HCT116 (cell line): ENCODE measurements at places on chromosomes 2 and 18. TPM values are rescaled to one million over a fixed set of nuclear protein-coding genes. Genes with fewer than 3 reads are reported as not detected.

DNA sequence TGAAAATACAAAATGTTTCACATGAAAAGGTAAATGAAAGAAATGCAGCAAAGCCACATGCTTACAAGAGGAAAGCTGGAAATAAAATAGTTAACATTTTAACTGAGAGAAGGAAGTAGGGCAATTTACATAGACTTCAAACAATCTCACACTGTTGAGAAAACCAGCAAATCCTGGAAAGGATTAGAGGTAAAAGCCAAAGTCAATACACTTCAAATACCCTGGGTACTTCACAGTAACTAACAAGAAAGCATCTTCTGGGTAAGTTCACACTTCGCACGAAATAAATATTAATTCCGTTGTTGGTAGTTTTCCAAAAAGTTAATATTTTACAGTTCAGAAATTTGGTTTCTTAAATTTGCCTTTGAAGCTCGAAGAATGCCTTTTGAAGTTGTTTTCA lies 3.5 kb upstream of the ERICH2 start:
- no peak for DNase-seq

- DNase-seq, result no peak
These were observed 82.2 kb upstream of the DOCK10 start for GRCh38 chr2:225124311-225125017.

- no peak for DNase-seq
These were observed 1412.0 kb upstream of the ZEB2 start for GRCh38 chr2:145931781-145932395.

- DNase-seq, result no peak
These were observed 292.6 kb downstream of the SETBP1 start for GRCh38 chr18:44973282-44973681.

DNA sequence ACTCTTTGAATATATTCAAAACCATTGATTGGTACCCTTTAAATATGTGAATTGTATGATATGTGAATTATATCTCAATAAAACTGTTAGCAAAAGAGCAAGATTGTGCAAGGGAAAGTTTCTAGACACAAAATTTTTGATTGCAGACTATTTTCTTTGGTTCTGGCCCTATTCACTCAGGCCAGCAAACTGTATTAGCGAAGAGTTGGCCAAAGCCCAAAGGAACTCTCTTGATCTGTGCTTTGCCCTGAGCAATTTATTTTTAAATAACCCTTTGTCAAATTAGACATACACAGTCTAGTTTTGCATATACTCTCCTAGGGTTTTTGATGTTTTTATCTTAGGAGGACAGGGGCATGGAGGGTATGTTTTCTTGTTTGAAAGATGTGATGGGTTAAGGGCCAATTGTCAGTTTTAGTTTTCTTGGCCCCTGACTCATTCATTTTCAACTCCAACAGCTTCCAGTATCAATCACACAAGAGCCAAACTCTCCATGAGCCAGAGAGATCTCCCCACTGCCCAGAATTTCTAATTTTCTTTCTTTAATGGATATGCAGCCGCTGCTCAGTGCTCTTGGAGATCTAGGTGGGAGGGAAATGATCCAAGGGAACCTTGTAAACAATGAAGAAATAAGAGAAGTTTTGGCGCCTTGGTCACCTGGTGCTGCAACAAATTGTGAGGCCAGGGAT lies 231.5 kb downstream of the SRBD1 start:
- DNase-seq, result no peak

DNA sequence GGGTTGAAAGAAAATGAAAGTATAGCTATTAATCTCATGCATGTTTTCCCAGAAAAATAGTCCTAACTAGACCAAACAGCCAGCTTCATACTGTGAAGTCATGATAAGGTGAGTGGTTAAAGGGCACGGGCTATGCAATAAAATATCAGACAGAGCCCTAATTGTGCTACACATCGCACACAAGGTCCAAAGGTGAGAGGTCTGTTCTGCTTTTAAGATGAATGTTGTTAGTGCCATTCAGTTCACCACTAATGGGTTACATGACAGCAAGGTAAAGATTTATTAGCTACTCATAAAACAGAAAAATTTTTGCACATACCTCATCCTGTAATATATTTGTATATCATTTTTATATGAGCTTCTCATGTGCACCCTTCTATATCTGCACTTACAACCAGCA lies 105.0 kb upstream of the STK17B start:
- no peak for DNase-seq

GRCh38 chr2:12711339-12711738 lies 5.4 kb upstream of the TRIB2 start:
- DNase-seq, result no peak

- DNase-seq, result no peak
These were observed 90.3 kb upstream of the TMEM17 start for GRCh38 chr2:62596061-62596921.

DNA sequence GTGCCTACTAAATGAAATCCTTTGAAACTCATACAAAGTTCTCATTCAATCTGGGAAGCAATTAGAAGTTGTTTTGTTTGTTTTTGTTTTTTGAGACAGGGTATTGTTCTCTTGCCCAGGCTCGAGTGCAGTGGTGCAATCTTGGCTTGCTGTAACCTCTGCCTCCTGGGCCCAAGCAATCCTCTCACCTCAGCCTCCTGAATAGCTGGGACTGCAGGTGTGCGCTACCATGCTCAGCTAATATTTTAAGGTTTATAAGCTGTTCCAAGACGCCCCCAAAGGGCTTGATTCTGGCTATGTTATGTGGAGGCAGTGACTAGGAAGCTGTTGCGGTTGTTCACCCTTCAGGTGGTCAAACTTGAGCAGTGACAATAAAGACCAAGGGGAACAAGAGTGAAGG lies 48.5 kb downstream of the NAB1 start:
- DNase-seq, result no peak

- no peak for DNase-seq
These were observed 22.4 kb downstream of the RRM2 start for GRCh38 chr2:10144771-10145518.

- DNase-seq, result no peak
These were observed 246.0 kb downstream of the PARD3B start for GRCh38 chr2:204791230-204791629.

DNA sequence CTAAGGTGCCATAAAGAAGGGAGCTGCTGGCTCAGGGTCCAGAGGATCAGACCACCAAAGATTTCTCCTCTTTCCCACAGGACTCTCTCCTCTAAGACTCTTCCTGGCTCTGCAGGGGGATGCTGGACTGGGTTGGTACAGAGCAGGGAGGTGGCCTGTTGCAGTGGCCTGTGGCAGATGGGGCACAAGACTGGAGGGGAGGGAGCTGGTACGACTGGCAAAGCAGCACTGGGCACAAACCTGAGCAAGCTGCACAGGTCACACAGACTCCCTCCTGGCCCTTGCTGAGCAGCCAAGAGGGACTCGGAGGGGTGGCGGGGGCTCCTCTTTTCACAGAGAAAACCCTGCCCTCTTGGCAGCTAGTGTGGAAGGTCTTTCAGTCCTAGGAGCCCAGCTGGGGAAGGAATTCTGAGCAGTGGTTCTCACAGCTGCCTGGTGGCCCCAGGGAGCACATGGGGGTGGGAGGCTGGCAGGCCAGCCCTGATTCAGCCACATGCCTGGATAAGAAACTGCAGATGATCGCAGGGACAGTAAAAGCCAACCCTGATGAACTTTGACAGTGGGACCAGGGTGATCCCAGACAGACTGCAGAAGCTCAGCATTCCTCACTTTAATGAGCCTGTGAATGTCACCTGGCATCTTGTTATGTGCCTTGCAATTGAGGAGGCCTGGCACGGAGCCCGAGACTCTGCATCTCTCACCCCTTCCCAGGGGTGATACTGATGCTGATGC lies 32.5 kb upstream of the ACAA2 start:
- no peak for DNase-seq

DNA sequence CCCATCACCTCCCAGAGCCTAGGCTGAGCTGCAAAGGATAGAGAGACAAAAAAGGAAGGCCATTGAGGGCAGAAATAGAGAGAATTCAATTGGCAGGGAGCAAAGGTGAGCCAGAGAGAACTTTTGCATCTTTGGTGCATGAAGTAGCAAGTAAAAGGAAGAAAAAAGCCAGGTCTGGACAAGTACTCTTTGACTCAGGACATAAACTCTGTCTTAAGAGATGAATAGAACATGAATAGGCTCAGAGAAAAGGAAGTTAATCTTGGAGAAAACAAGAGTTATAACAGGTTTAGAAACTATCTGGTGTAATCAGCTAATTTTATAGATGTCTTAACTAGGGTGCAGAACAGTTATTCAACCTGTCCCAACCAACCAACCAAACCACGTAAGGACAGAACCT lies 95.2 kb downstream of the CNTNAP5 start:
- no peak for DNase-seq

- DNase-seq, result no peak
These were observed 289.8 kb downstream of the ICOS start for GRCh38 chr2:204226305-204226880.

DNA sequence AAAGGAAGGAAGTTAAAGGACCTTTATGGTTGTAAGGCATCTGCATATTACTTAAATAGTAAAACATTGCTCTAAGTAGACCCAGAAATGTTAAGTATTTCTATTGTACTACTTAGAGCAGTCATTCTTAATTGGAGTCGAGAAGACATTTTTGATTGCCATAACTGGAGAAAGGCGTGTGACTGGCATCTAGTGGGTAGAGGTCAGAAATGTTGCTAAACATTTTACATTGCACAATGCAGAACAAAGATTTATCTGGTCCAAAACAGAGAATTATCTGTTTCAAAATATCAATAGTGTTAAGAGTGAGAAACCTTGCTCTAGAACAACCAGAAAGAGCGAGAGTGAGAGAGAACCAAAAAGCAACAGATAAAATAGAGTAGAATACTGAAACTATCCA lies 23.3 kb upstream of the ROCK1 start:
- no peak for DNase-seq

- DNase-seq, result no peak
These were observed 177.6 kb downstream of the LAMA1 start for GRCh38 chr18:6939972-6940371.

DNA sequence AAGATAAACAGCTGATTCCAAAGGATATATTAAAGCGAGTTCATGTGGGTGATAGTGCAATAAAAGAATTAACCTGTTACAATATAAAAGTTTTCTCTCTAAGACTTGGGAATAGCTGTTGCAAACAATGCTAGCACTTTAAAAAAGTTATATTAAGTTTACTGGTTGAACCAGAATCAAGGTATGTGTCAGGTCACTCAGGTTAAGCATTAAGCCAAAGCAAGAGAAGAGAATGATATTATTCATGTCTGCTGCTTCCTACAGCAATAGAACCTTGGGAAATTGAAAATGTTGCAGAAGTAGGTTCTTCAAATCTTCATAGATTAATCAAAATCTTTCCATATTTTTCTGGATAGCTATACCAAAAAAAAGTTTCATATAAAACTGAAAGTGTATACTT lies 138.5 kb downstream of the GCA start:
- no peak for DNase-seq

DNA sequence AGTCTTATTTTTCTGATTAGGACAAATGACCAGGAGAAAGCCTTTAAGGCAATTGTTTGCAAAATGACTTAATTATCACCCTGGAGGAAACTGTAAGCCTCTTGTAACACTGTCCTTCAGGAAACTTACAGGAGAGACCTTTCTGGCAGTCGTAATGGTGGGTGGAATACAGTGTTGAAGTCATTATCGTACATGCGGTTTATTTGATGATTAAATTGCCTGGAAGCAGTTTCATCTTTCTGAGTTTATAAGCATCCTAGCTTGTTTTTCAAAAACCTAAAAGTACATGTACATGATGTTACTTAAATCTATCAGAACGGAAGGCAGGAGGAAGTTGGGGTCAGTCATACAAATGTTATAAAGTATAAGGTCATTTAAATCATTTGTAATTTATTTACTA lies 86.2 kb upstream of the RAB27B start:
- no peak for DNase-seq

The FTCDNL1 gene
- 2.6 TPM for total RNA-seq

The CD302 gene
- 0.15 TPM for total RNA-seq

The TEKT4 gene
- not detected for total RNA-seq

The PRPF40A gene
- 171 TPM for total RNA-seq

The GALNT3 gene
- 9.8 TPM for total RNA-seq

The GTF3C2 gene
- 88.2 TPM for total RNA-seq

The CDH7 gene
- total RNA-seq, result not detected

The PGAP1 gene
- 7.1 TPM for total RNA-seq

The UGT1A10 gene
- not detected for total RNA-seq

The NGEF gene
- total RNA-seq, result 12.6 TPM

The CAPN13 gene
- total RNA-seq, result 0.25 TPM

The SNED1 gene
- 9.6 TPM for total RNA-seq

The SRD5A2 gene
- not detected for total RNA-seq
